Femur (tissue), 1 donor: ENCODE measurements at places on chromosomes 2 and 18.

DNA sequence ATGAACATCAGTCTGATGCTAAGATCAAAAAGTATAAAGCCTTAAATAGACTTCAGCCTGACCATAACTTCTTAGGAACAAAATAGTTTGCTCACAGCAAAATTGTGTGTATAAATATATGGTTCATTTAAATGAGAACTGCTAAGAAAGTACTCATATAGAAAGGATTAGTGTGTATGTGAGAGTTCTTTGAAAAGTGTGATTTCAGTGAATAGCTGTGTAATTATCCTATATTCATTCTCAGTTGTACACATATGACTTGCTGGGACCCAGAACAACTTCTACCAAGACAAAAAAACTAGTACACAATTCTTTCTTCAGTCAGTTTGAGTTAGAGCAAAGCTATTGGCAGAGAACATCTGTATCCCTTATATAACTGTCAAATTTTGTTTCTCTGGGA lies 7.2 kb downstream of the BBS5 start:
- DNase-seq, result no peak

GRCh38 chr2:205198140-205198525 lies 484.2 kb upstream of the NRP2 start:
- DNase-seq, result no peak

DNA sequence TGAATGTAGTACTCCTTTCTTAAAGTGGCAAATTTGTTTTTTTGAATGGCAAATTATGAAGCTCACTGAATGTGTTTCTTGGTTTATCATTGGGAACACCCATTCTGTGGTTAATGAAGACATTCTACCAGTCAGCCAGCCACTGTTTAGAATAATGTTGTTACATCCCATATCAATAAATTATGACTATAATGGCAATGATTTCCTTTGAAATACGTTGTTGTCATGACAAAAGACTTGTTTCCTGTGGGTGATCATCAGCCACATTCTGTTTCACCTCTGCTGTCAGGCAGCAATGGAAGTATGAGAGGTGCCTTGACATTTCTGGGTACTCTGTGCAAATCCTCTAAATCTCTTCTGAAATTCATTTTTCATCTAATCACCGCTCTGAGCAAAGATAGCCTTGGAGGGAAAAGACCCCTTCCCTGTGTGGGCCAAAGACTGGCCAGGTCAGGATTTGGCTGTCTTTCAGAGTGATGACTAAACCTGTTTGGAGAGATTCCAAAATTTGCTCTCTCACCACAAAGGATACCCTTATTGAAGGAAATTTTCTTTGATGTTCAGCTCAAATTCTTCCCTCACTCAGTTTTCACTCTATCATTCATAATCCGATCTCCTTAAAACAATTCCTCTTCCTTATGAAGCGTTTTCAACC lies 869.2 kb downstream of the BCL11A start:
- no peak for DNase-seq

- DNase-seq, result no peak
Observed at GRCh38 chr2:46803911-46804670, 111.5 kb downstream of the MCFD2 start.

GRCh38 chr18:3845161-3845560 lies 395.2 kb downstream of the TGIF1 start:
- DNase-seq, result no peak

GRCh38 chr2:224284134-224284946 lies 117.6 kb downstream of the FAM124B start:
- DNase-seq, result no peak

DNA sequence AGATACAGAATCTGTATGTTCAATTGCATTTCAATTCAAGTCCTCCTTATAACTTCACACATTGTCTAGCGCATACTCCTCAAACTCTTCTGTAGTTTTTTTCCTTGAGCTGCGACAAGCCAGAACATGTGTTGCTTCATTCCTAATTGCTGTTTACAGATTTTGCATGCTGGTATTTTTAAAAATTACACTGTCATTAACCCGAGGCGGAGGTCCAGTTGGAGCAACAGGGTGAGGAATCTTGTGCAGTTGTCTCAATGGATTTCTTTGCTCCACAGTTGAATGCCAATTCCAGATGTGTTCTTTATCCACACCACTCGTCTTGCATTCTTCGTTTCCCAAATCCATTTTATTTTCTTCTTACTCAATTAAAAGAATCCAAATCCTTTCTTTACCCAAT lies 16.4 kb upstream of the SERPINB13 start:
- no peak for DNase-seq

DNA sequence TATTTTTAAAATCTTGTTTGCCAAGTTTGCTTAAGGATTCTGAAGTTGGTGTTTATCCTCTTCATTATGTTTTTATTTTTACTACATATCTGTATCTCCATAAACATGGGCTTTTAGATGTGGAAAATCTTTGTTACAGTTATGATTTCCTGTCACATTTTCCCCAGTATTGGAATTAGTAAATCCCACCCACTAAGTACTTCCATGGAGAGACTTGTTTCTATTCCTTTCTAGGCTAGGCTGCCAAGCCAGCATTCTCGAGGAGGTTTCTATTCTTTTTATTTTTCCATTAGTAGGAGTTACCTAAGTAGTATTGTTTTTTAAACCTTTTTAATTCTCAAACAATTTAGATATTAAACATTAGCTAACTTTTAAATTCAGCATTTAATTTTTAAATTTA lies 22.1 kb downstream of the PKP4 start:
- no peak for DNase-seq

- DNase-seq, result no peak
Observed at GRCh38 chr18:50282521-50283335, 1.4 kb upstream of the MBD1 start.

- DNase-seq, result no peak
Observed at GRCh38 chr18:32761231-32761630, 11.6 kb downstream of the KLHL14 start.

- peak; percentile 42 for DNase-seq
Observed at GRCh38 chr2:127044977-127045661, 61.8 kb downstream of the BIN1 start.

DNA sequence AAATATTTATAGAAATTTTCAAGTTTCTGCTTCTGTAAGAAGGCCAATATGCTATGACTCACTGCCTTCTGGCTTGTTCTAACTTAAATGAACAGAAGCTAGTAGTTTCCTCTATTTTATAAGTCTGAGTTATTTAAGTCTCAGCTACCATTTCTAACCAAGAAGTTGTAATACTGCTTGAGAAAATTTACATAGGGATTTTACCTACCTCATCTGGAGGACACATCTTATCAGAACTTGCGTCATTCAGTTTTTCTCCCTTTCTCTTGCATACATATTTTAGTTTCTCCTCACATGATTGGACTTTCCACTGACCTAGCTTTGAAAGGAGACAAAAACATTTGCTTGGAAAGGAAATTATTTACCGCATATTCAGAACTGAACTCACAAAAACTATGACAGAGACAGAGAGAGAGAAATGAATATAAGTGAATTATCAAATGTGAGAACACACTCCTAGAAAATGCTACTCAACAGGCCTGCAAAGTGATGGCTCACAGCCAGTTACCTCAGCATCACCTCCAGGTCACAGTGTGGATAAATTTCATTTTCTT lies 81.1 kb upstream of the CD302 start:
- no peak for DNase-seq

- DNase-seq, result no peak
Observed at GRCh38 chr2:65103013-65103715, 26.7 kb downstream of the RAB1A start.

- DNase-seq, result no peak
Observed at GRCh38 chr2:39421354-39421753, 15.7 kb downstream of the MAP4K3 start.

DNA sequence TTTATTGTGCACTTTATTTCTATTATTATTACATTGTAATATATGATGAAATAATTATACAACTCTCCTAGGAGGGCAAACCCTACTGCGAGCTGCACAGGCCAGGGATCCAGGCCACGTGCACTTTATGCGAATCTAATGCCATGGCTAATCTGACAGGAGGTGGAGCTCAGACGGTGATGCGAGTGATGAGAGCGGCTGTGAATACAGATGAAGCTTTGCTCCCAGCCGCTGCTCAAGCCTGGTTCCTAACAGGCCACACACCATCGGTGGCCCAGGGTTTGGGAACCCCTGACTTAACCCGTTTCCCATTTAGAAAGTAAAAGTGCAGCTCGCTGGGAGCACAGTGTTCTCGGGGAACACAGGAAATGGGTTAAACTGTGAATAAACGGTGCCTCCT lies 40.8 kb upstream of the RAB6D start:
- no peak for DNase-seq

- peak; percentile 91 for DNase-seq
Observed at GRCh38 chr2:121530212-121530705, 421 bp upstream of the RNU4ATAC start.

GRCh38 chr2:186664385-186665043 lies 29.3 kb upstream of the FAM171B start:
- DNase-seq, result no peak

DNA sequence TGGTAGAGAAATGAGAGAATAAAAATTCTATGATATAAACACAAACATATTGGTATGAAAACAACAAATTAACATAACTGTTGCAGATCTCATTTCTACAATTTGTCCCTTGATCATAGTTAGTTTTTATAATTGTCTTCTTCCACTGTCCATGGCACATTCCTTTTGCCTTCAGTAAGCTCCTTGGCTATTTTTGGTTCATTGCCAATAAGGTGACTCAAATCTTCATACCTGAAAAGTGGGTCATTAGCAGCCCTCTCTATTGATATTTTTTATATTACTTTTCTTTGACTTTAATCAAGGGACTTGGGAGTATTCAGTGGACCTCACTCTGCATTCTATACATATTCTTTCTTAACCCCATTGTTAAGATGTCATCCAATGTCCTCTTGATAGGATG lies 552.9 kb downstream of the TDRD15 start:
- no peak for DNase-seq

GRCh38 chr2:219302412-219302968 lies 6.7 kb downstream of the PTPRN start:
- DNase-seq, result no peak

- no peak for DNase-seq
Observed at GRCh38 chr2:54586494-54586893, 130.4 kb downstream of the SPTBN1 start.

GRCh38 chr2:226256709-226257376 lies 542.8 kb downstream of the IRS1 start:
- DNase-seq, result peak; percentile 22

DNA sequence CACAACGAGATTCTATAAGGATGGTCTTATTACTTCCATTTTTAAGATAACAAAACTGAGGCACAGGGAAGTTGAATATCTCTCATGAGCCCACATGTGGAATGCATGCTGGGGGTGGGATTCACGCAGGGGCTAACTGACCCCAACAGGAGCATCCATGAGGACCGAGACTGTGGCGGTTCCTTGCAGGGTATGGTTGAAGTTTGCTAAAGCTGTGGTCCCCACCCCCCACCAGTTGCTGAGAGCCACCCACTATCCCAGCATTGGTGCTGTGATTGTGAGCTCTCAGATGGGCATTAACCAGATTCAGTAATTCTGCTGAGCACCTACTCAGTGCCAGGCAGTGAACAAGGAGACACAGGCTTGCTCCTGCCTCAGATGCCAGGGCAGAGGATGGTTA lies 116.0 kb upstream of the TEX51 start:
- DNase-seq, result no peak

DNA sequence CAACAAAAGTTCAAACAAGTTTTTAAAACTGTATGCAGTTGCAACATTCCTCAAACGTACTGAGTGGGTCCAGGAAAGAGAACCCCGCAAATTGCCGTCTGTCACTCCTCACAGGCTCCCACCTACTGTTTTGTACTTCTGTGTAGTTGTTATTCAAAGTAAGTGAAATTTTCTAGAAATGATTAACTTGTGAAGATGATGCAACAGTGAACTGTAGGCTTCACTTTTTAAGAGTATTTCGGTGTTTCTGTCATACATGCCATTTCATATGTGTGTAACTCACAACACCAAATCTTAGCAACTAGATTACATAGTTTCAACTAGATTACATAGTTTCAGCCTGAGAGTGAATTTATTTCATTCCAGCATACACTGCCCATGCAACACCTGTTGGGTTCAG lies 226.0 kb upstream of the TANK start:
- no peak for DNase-seq

DNA sequence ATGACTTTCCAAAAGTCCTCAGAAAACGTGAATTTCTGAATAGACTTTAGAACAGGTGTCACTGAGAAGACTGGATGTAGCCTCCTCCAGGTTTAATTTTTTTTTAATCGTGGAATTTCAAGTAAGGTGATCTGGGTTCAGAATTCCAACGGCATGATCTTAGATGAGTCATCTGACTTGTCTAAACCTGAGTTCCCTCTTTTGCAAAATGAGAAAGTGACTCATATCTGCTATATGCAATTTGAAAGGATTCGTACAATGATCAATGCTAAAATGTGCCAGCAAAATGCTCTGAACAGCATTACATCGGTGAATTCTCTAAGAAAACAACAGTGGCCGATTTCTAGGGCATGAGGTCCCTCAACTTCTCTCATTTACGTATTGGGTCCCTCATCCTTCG lies 69.1 kb upstream of the ZNF516 start:
- no peak for DNase-seq

DNA sequence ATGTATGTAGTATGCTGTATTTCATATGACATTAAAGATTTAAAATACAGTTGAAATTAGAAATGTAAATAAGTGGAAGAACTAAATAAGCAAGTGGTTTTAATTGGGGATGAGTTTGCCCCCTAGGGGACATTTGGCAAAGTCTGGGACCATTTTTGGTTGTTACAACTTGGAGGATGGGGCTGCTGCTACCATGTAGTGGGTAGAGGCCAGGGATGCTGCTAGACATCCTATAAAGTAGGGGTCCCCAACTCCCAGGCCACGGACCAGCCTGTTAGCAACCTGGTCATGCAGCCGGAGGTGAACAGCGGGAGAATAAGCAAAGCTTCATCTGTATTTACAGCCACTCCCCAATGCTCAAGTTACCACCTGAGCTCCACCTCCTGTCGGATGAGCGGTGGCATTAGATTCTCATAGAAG lies 27.9 kb upstream of the ASNSD1 start:
- DNase-seq, result no peak

- no peak for DNase-seq
Observed at GRCh38 chr2:40034801-40035200, 255.7 kb upstream of the THUMPD2 start.

DNA sequence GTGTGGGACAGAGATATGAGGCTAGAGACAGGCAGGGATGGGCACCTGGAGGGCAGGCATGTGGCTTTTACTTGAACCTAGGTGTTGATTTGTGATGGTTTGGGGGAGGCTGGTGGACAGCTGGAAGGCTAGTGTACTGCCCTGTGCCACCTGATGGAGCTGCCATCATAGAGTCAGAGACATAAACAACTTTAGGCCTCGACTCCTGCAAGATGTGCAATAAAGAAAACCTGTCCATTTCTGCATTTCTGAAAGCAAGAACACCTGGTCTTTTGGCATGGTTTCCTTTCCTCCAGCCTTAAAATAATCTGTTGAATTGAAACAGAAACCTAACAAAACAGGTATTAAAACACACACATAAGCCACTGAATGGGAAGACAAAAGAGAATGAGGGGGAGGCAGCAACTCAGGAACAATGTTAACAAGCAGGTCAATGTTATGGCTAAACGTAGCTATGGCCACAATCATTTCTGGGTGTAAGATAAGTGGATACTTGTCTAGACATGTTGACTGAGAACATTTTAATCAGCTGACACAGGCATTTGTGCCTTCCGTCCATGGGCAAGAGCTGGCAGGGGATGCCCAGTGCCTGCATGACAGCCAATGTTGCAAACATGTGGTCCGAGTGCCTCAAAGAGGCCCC lies 87.8 kb downstream of the KCTD1 start:
- DNase-seq, result no peak

GRCh38 chr18:63890237-63890949 lies 2.9 kb downstream of the SERPINB2 start:
- no peak for DNase-seq

- DNase-seq, result no peak
Observed at GRCh38 chr2:226661789-226662545, 137.7 kb downstream of the IRS1 start.
